ENCODE measurements at places on chromosomes 5 and 9.
A peak's percentile ranks its signal among the peaks of the same experiment; 100 is the strongest.

DNA sequence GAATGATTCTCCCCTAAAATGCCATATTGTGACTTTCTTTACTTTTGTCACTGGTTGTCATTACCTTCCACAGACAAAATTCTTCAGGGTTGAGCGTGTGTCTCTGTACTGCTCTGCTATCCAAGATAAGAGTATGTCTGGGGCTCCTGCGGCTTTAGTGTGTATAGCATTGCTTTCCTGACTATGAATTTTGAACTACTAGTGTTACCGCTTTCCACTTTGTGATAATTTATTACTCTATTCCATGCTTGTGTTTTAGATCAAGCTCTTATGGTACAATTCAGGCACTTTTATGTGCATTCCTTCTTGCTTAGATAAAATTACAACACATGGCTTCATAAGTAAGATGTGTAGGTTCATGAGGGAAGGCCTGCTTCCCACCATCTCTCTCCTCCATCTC lies 51.5 kb upstream of the MEF2C start:
- peak; percentile 28 for DNase-seq

DNA sequence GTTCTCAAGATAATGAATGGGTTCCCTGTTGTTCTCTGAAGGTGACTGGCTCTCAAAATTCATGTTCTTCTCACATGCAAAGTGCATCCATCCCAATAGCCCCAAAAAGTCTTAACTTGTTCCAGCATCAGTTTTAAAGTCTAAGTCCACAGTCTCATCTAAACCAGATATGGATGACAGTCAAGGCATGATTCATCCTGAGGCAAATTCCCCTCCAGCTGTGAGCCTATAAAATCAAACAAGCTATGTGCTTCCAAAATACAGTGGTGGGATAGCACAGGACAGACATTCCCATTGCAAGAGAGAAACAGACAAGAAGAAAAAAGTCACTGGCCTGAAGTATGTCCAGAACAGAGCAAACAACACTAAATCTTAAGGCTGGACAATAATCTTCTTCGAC lies 25.4 kb downstream of the FBXO10 start:
- no peak for DNase-seq

- no peak for DNase-seq
Measured at GRCh38 chr5:102483736-102484135, 15.1 kb downstream of the SLCO6A1 start.

GRCh38 chr9:100640447-100641050 lies 62.7 kb downstream of the CAVIN4 start:
- DNase-seq, result peak; percentile 88

DNA sequence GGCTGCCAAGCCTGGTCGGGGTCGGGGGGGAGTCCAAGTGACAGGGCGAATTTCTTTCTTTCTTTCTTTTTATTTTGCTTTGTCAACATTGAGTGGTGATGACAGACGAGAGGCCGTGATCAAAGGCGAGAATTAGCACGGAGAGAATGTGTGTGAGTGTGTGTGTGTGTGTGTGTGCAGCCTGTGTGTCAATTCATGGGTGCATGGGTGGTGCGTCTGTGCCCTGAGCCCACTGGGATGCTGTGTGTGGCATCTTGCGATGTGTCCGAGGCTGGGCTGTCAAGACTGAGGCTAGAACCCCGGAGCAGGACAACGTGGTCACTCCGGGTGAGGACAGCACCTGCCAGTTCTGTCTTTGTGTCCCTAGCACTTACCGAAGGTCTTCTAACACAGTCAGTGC lies 4.7 kb upstream of the FIBCD1 start:
- no peak for DNase-seq

- no peak for DNase-seq
Measured at GRCh38 chr5:95619096-95619495, 791 bp upstream of the GPR150 start.

GRCh38 chr5:97737608-97738007 lies 554.6 kb upstream of the RIOK2 start:
- DNase-seq, result no peak

DNA sequence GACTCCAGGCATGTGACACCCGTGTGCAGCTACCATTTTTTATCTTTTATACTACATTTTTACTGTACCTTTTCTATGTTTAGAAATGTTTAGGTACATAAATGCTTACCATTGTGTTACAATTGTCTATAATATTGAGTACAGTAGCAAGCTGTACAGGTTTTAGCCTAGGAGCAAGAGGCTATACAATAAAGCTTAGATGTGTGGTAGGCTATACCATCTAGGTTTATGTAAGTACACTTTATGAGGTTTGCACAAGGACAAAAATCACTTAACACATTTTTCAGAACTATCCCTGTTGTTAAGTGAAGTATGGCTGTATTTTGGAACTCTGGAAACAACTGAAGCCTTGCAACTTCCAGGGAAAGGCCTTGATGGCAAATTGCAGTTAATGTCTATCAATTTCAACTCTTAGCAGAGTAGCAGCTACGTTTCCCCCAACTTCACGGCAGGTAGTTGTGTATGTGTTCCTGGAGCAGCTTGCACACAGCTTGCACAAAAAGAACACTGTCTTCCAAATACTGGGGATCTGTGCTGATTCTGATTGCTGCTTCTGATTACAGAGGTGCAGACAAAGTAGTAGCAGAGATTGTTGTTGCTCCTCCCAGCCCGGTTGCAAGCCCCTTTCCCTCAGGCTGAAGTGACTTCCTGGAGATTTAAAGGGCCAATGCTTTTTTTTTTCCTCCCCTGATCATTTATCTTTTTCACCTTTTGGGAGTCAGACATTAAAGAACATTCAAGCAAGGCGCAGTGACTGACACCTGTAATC lies 30.0 kb downstream of the SIL1 start:
- no peak for DNase-seq

DNA sequence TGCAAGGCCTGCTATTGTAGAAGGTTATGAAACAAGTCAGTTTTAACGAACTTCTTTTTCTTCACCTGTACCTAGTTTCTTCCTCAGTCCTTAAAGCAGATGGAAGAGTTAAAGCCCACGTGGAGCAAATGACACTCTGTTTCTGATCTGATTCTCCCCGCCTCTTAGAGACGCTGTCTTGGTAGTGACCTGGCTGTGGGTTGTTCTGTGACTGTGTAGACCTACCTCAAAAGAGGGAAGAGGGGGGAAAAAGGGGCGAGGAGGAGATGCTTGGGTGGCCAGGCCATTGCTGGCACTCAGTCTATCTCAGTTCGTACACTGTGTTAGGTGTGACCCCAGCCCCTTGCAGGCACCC lies 610 bp downstream of the GFRA3 start:
- no peak for DNase-seq

- DNase-seq, result no peak
Measured at GRCh38 chr5:54793468-54794134, 191.8 kb downstream of the ESM1 start.

GRCh38 chr5:54457094-54457862 lies 1.8 kb downstream of the HSPB3 start:
- DNase-seq, result no peak

GRCh38 chr5:33588654-33589372 lies 148.0 kb downstream of the TARS1 start:
- DNase-seq, result peak; percentile 60

- DNase-seq, result no peak
Measured at GRCh38 chr5:159010661-159011442, 88.9 kb downstream of the EBF1 start.

GRCh38 chr5:169606279-169606678 lies 22.7 kb downstream of the SPDL1 start:
- no peak for DNase-seq

DNA sequence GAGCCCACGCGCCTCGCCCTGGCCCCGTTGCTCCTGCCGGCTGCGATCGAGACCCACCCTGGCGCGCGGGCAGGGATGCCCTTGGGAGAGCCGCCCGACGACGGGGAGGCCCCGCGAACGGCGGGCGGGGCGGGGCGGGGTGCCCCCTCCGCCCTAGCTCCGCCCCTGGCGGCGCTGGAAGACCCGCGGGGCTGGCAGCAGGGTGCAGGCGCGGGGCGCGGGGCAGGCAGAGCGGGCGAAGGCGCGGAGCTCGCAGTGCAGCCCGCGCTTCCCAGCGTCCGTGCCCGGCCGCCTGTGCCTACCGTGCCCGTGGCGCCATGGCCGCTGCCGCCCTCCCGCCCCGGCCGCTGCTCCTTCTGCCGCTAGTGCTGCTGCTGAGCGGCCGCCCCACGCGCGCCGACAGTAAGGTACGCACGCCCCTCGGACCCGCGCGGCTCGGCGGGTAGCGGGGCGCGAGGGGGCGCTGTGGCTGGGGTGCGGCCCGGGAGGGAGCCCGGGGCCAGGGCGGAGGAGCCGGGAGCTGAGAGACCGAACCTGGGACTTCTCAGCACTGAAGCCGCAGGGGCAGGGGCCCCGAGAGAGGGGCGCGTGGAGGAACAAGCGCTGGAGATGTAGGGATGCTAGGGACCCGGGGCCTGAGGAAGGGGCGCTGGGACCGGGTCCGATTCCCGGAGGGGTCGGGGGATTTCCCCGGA lies at the start of gene OLFML2A:
OLFML2A (plus strand) TSS at position 180 of the 695 bp plus-strand sequence; CDS start at position 318, 138 bp downstream.
- DNase-seq, result peak; percentile 61

DNA sequence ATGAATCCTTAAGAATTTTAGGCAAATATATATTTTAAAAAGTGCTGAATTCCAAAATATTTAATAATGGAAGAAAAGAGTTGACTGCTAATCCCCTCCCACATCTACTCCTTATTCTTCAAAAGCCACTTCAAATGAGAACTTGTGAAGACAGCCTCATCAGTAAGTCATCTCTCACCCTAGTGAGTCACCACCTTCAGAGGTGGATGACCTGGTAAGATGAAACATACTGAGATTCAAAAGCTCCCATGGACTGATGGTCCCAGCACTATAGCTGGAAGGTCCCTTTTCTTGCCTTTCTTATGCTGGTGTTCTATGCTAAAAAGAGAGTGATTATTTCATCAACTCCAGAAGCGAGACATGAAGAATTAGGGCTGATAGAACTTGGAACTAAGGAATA lies 37.8 kb upstream of the SPDL1 start:
- no peak for DNase-seq

DNA sequence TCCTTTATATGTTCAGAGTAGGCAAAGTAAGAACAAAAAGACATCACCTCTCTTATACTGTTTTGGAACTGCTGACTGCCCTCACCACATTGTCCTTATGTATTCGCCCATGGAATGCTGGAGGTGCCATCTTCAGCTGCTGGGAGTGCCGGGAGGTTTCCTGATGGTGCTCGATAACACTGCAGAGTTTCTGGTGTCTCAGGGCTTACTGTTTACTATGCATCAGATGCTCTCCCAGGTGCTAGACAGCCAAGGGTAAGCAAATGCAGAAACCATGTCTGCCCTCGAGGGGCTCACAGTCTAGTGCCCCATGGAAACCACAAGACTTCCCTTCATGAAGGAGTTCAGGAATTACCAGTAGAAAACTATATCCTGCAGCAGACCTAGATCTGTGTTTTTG lies 70.1 kb upstream of the SMIM23 start:
- DNase-seq, result no peak

- DNase-seq, result no peak
Measured at GRCh38 chr9:104094534-104095015, 466 bp downstream of the SMC2 start.

GRCh38 chr9:96596601-96597111 lies 23.0 kb downstream of the CDC14B start:
- no peak for DNase-seq

GRCh38 chr5:149749481-149750365 lies 19.6 kb downstream of the PPARGC1B start:
- no peak for DNase-seq

DNA sequence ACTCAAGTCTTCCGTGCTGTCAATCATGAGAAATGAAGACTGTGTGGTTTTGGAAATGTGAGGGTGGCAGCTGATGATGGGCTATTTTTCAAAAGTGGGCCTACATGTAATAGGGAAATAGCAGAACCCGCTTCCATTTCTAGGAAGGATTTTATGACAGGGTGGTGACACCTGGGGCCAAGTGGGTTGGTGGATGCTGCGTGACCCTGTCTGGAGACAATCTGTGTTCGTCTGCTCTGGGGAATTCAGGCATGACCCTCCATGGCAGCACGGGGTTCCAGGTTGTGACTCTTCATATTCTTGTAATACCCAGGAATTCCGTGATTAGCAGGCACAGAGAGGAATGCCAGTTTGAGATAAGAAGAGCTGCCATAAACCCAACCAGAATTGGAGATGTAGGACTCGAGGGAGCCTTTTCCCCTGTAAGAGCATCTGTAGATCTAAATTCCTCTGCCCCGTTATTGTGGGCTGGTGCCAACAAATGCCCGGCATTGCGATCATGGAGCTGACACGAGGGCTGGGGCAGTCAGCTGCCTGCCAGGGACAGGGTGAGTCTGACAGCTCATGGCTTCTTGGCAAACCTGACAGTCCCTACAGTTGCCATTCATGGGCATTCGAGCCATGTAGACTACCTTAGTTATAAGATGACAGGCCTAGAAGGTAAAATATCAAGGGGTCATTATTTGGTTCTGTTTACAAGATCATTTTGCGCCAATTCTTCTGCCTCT lies 279.7 kb downstream of the GADD45G start:
- no peak for DNase-seq

- no peak for DNase-seq
Measured at GRCh38 chr5:142122121-142122520, 13.5 kb downstream of the NDFIP1 start.

DNA sequence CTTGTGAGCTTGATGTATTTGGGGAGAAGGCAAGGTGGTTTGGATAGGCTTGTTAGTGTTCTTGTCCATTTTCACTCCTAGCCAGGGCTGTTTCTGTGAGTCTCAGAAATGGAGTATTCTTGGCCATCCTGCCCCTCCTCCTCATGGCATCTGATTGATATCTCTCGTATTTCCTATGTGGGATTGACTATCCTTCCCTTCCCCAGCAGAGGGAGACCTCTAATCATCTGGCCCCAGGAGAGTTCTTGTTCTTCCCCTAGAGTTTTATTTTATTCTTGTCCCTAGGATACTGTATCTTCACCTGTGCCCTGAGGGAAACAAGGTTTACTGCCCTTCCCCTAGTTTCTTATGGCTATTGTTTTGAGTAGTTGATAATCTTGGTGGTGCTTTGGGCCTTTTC lies 114.4 kb downstream of the VPS13A start:
- peak; percentile 53 for DNase-seq

- peak; percentile 5 for DNase-seq
Measured at GRCh38 chr5:29744618-29745017, 1448.9 kb upstream of the CDH6 start.

DNA sequence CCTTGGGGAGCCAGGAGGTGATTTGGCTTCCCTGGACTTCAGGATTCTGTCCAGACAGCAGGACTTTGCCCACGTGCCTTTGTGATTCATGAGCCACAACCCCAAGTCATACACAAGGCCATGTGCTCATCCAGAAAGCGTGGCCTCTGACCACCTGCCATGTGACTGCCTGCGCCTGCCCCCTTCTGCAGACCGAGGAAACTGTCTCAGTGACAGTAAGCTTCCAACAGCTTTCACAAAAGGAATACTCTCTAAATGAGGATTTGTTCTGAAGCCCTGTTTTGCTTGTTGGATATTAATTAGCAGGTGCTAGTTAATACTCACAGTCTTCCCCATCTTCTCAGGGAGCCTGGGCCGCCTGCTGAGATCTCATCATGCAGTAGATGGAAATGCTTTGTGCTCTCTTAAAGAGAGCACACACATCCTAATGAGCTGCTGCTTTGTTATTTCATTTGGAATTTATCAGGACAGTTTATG lies 36.9 kb upstream of the ANGPTL2 start:
- DNase-seq, result no peak

All from hematopoietic multipotent progenitor cell treated with erythropoietin and hydrocortisone succinate and interleukin-3 and kit ligand, for 6 days (in vitro differentiated cells).